NCI-H2171 treated with DMSO at 0.1 percent for 48 hours (cell line): ENCODE measurements at places on chromosomes 5 and 9.

DNA sequence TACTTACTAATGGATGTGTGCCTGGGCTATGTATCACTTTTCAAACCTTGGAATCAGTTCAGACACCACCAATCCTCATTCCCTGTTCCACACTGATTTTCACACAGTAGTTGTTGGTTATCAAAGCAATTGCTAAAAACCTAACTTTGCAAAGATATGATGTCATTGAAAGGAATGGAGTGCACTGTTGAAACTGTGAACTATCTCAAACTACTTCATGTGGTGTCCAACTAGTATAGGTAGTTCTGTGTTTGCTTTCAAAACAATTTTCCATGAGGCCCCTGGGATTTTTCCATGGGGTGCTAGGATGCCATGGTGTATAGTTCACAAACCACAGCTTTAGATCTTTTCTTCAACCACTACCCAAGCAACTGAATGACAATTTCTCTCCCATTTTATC, 17.8 kb downstream of the INIP start:
- no peak for DNase-seq

- DNase-seq, result no peak
Observed at GRCh38 chr5:168879929-168880328, 300.8 kb upstream of the PANK3 start.

- no peak for DNase-seq
Observed at GRCh38 chr5:152869971-152870370, 464.9 kb upstream of the NMUR2 start.

DNA sequence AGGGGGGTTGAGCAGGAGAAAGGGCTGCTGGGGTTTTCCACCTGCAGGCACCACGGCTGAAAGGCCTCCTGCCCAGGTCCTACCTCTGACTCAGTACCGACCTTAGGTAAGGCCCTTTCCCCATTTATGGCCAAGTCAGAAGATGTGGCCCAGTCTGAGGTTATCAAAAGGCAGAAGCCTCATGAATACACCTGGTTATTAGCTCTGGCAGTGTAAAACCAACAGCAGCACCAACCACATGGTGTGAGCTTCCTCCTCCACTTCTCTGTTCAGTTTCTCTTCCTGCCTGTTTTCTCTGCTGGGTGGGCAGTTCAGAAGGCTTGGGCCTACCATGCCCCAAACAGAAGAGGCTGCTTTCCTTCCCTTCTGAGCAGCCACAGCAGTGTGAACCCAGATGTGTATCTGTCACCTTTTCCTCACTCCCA, 86.9 kb downstream of the UGCG start:
- no peak for DNase-seq

DNA sequence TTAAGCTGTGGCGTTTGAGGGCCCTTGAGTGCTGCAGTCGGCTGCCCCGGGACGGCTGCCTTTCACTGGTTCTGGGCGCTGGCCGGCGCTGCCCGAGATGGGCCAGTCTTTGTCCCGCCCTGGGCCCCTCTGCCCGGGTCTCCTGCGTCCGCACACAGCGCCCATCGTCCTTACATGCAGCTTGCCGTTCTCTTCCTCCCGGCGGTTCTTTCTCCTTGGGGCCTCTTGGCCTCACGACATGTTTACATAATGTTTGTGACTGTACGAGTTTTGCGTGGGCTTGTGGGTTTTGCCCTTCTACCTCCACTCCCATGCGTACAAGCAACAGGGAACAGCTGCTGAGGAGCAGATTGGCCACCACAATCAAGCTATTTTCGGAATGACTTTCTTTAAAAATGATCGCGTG, 618 bp downstream of the TNPO1 start:
- peak; percentile 21 for DNase-seq

GRCh38 chr9:99850736-99851499, 29.2 kb downstream of the NR4A3 start:
- DNase-seq, result no peak

DNA sequence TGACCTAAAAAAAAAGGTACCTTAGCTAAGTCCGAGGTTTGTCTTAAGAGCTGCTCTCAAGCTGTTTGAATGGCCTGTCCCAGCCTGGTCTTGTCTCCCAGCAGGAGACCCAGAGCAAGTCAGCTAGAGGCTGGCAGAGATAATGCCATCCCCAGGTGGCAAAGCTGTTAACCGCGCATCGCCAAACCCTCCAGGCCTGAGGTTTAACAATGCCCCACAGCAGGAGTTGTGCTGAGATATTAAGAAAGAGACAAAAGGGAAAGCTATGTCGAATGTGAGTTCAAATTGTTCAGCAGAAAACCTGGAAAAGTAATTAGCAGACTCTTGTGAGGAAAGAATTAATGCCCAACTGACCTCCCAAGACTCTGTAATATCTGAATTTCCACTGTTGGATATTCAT, 187.1 kb downstream of the FSTL4 start:
- peak; percentile 6 for DNase-seq

DNA sequence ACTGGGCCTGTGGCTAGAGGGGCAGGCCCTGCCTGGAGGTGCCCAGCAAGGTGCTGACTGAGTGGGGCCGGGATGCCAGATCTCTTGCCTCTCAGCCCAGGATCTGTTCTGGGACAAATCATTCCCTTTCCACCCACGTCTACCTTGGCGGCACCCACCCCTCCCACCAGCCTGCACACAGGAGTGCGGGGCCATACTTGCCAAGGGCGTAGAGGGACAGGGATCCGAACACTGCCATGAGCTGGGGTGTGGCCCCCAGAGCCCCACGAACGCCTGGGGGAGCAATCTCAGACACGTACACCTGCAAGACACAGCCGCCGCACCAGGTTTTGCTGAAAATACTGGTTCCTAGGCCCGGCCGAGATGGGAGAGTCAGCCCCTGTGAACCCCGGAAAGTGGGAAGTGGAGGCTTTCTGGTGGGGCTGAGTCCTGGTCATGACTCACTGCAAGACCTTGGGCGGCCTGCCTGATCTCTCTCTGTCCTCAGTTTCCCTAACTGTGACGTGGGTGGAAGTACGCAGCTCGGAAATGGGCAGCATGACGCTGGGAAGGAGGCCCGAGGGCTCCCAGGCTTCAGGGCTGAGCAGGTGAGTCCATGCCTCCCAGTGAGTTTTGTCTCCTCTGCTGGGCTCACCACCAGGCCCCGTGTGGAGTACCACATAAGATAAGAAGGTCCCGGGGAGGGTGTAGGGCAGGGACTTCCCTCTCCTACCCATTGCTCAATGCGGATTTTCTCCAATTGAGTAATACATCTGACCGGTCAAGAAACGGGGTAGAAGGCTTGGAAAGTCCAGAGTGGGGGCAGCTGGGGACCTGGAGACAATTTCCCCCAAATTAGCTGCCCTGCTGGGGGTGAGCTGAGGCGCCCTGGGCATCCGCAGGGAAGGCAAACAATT, 2.6 kb downstream of the SLC2A6 start:
- no peak for DNase-seq

- DNase-seq, result peak; percentile 44
Observed at GRCh38 chr9:124769549-124770358, 1.4 kb downstream of the NR6A1 start.

DNA sequence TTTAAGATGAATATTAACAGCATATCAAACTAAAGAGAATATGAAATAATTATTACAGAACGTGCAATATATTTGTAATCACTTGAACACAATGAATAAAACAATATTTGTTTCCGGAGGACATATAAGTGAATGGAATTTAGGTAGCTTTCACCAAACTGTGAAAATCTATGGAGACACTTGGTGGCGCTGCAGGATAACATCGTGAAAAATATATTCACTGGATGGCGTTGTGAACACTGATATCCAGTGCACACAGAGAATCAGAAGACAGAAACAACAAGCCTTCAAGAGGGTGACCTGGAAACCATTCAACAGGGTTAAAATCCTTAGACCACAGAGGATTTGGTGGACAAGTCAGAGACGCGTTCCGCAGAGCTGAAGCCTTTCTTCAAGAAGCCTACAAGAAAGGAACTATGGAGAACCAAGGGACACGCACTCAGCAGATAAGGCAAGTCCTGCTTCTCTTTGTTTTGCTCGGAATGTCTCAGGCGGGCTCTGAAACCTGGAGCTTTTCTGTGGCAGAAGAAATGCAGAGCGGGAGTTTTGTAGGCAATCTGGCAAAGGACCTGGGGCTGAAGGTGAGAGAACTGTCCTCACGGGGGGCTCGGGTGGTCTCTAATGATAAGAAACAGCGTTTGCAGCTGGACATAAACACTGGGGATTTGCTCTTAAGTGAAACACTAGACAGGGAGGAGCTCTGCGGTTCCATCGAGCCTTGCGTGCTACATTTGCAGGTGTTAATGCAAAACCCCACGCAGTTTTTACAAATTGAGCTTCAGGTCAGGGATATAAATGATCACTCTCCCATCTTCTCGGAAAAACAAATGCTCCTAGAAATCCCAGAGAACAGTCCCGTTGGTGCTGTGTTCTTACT, at the start of gene PCDHB11:
TSS of gene PCDHB11 (plus strand) at position 269 of the 877 bp plus-strand sequence. CDS start at position 417, 148 bp downstream.
- peak; percentile 2 for DNase-seq

- DNase-seq, result no peak
Observed at GRCh38 chr5:100758780-100759179, 144.3 kb downstream of the ST8SIA4 start.

GRCh38 chr5:110323357-110323756, 403.1 kb downstream of the TMEM232 start:
- DNase-seq, result no peak

DNA sequence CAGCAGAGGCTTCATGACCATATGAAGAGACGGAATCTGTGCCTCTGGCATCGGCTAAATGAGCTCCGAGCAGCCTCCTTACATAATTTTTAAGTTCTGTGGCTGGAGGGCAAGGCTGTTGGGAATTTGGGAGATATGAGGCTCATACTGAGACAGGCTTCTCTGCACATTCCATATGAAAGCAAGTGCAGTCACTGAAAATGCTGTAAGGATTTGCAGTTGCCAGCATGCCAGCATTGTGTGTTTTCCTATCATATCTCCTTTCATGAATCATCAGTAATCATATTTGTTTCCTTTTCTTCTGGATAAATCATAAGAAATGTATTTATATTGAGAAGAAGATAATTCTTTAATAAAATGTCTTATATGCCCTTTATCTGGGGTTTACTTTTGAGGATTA, 775.4 kb downstream of the SEMA5A start:
- DNase-seq, result no peak

GRCh38 chr9:72443855-72444254, 77.6 kb upstream of the TMC1 start:
- no peak for DNase-seq

DNA sequence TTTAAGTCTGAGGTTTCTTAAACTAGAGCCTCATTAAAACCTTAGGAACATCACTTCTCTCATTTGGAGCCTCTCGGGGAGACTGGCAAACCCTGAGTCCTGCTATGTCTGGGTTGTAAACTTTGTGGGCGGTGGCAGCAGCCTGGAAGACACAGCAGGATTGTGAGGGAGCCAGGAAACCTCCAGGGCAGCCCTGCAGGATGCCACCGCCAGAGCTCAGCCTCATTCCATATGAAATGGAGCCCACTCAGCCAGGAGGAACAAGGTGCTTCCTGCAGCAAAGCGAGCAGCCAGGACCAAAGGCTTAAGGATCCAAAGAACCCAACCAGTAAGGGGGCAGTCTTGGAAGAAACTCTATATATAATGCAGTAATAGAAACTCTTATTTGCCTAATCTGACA, 37.9 kb upstream of the IDNK start:
- DNase-seq, result no peak

DNA sequence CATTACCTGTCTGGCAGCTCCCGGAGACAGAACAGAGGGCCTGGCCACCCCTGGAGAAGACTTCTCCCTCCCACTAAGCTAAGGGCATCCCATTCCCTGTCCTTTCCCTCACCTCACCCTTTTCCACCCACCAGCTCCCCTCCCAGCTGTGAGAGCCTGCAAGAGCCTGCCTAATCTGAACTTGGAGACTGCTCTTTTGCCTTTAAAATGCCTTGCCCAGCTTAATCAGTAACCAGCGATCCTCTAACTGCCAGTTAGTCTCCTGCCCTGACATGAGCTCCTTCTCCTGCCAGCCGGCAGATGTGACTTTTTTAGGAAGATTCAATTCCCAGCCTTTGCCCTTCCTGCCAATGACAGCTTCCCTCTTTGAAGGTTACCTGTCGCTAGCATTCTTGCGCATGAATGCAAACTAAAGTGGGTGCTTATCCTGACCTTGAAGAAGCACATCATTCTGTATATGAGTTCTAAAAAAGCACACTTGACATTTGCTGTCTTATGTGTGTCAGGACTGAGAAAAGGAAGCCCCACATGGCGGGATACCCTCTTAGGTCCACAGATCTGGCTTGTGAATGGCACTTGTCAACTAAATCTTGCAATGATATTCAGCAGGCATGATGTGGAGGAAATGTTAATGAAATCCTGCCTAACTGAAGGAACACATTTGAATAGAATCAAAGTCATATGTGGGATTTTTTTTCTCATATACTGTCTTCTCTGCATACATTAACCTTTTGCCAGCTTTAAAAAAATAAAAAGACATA, 411.2 kb upstream of the SLC30A5 start:
- DNase-seq, result peak; percentile 83

DNA sequence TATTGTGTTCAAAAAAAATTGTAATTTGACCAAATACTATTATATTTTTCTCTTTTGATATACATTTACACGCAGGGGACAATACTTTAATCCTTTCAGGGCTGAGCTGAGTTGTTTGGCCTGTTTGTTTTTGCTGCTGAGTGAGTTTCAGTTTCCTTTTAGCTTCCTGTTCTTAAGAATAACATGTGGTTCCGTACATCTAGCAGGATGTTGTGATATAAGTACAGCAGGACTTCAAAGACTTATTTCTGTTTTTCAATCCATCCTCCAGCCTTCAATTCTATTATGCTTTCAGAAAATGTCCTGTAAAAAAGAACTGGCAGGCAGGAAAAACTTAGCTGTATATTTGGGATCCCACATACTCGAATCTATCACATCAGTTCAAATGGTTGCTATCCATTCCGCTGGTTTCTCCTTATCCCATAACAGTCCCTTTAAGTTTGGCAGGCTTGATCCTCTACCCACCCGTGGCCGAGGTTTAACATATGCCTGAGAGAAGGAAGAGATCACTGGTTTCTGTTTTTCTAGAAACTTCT, 1037.3 kb upstream of the ACO1 start:
- no peak for DNase-seq

DNA sequence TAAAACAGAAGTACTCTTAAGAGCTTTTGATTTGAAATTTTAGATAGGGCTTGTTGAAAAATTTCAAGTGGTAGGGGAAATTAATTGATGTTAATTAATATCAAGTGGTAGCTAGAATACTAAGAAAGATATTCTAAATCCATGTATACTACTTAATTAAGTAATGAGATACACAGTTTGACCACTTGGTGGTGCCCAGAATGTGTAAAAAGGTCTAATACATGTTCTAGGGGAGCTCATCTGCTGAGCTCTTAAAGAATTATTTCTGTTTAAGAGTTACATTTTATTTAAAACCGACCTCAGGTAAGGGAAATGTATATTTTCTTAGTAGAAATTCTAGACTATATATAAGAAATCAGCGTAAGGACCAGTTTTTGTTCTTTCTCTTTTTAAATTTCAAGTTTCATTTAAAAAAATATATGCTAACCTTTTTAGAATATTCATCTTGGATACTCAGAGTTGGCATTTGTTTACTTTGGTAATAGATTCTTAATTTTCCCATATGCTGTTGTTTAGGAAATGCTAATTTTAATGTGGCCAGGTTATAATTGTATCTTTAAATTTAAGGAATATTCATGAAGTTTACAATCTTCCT, 61.5 kb downstream of the LNPEP start:
- peak; percentile 15 for DNase-seq
